ENCODE measurements at places on chromosomes 5 and 9.

- no peak for DNase-seq
These were observed 46.9 kb downstream of the ARHGEF37 start for GRCh38 chr5:149628221-149628620.

- no peak for DNase-seq
These were observed 84.8 kb downstream of the ADAMTS2 start for GRCh38 chr5:179260324-179261070.

DNA sequence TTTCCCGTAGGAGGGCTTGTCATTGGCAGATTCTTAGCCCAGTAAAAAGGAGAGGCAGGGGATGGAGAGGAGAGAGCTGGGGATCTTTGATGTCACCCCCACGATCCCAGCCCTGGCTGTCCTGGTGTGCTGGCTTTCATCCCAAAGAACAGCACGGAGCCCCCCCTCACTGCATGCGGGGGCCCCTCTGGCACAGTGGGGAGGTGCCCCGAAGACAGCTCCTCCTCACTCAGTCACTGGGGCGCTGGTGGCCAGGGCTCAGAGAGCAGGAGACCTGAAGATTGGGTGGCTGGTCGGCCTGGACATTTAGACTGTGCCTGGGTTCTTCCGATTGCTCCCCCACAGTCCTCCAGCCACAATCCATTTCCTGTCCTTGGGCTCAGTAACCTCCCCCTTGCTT lies 207.5 kb downstream of the MELK start:
- DNase-seq, result no peak

- no peak for DNase-seq
These were observed 50.5 kb upstream of the CTNNAL1 start for GRCh38 chr9:109063760-109064159.

- DNase-seq, result no peak
These were observed 322.4 kb downstream of the SLIT3 start for GRCh38 chr5:168978500-168978899.

- DNase-seq, result no peak
These were observed 4.8 kb upstream of the IER5L start for GRCh38 chr9:129182625-129183494.

- no peak for DNase-seq
These were observed 56.7 kb downstream of the DAPK1 start for GRCh38 chr9:87554171-87554910.

- DNase-seq, result no peak
These were observed 97.6 kb downstream of the BARX1 start for GRCh38 chr9:93857528-93857927.

- no peak for DNase-seq
These were observed 81.7 kb downstream of the DCP2 start for GRCh38 chr5:113058269-113058668.

- DNase-seq, result no peak
These were observed at the start of gene CHSY3 for GRCh38 chr5:129904102-129904666. TSS of gene CHSY3 (plus strand) at chr5:129904465.

- DNase-seq, result no peak
These were observed 505.4 kb upstream of the CLINT1 start for GRCh38 chr5:158364367-158364766.

- DNase-seq, result no peak
These were observed 800 bp upstream of the KCNN2 start for GRCh38 chr5:114360816-114361723.

DNA sequence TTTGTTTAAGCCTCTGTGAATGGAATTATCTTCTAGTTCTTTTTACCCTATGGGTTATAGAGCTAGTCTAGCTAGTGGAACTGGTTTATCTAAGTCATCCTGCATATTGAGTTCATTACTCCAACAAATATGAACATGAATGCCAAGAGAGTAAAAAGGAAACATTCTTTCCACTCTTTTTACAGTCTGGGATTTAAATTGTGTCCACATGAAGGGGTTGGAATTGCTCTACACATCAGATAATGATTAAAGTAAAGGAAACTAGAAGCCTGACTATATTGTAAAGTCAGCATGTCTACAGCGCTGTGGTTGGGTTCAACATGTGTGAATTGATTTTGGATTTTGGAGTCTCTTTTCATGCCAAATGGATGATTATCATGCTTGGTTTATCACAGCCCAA lies 173.1 kb downstream of the CCDC171 start:
- no peak for DNase-seq

DNA sequence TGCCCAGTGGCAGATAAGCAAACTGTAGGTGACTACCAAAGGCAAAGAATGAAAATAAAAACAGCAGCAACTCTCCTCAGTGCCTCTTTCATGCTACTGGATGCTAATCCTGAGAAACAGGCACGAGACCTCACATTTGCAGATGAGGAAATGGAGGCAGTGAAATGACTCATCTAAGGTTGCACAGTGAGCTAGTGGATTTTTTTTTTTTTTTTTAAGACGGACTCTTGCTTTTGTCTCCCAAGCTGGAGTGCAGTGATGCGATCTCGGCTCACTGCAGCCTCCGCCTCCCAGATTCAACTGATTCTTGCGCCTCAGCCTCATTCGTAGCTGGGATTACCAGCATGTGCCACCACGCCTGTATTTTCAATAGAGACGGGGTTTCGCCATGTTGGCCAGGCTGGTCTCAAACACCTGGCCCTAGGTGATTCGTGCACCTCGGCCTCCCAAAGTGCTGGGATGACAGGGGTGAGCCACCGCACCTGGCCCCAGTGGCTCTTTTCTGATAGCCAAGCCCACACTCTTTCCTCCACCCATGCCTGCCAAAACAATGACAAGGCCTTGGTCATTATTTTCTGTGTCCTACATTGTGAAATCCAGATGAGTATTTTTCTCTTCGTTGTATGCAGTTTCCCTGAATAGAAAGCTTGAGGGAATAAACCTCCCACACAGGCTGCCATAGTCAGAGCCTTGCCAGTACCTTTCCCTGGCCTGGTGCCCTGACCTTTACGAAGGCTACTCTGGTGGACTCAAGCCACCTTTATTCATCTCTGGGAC lies 19.2 kb downstream of the DOCK2 start:
- DNase-seq, result no peak

DNA sequence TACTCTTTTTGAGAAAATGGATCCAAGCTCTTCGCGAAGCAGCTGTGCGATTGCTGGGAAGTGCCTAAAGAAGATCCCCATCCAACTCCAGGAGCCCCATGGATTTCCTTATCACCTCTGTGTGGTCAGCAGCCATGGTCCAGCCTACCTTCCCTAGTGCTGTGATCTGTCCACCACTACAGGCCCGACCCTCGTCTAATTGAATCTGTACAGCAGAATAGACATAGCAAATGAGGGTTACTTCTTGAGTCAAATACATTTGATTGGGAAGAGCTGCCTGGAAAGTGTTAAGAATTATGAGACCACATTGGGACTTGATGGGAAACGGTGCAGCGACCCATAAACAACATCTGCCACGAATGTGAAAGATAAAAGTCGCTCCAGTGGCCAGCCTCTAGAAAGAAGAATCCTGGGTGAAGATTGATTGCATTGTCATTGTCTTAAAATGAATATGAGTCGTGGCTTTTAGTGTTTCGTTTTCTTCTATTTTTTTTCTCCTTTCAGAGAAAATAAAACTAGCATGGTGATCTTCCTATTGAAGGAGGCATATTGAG lies 118.4 kb downstream of the PAM start:
- DNase-seq, result no peak

GRCh38 chr5:95858023-95858461 lies 35.5 kb upstream of the GLRX start:
- DNase-seq, result no peak

DNA sequence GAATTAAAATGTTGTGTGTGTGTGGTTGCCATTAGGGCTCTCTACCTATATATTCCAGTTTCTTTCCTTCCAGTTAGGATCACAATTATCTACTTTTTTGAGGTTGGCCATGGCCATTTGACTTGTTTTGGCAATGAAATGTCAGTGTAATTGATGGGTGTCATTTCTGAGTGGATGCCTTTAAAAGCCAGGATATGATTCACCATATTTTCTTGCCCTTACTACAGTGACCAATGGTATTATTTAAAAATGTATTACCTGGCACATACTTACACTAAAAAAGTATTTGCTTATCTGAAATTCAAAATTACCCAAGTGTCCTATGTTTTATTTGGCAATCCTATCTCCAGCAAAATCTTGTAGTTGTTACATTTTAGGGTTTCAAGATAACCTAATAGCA lies 258.7 kb upstream of the ACTBL2 start:
- no peak for DNase-seq

- no peak for DNase-seq
These were observed 166.1 kb downstream of the HACD4 start for GRCh38 chr9:20865347-20865746.

- DNase-seq, result no peak
These were observed 29.5 kb upstream of the MYO10 start for GRCh38 chr5:16965581-16965980.

GRCh38 chr5:103178167-103178566 lies 58.1 kb downstream of the PPIP5K2 start:
- DNase-seq, result no peak

DNA sequence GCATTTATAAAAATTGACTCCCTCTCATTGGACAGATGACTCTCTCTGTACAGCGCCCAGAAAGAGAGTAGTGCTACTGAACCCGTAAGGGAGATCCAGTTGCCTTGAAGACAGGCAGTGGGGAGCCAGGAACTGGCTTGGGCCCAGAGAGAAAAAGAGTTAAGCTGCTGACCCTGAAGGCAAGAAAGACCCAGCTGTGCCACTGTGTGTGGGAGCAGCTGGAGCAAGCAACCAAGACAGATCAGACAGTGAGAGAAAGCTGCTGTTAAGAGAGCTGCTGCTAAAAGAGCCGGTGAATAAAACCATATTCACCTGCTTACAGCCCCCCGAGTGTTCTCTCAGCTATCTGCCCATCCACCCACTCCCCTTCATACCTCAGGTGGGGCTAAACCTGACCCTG lies 149.7 kb upstream of the ADAMTS16 start:
- DNase-seq, result no peak
